HAP-1 (cell line): ENCODE measurements at places on chromosomes 5 and 9.

- DNase-seq, result no peak
Measured at GRCh38 chr9:68492806-68493205, 47.9 kb downstream of the TMEM252 start.

DNA sequence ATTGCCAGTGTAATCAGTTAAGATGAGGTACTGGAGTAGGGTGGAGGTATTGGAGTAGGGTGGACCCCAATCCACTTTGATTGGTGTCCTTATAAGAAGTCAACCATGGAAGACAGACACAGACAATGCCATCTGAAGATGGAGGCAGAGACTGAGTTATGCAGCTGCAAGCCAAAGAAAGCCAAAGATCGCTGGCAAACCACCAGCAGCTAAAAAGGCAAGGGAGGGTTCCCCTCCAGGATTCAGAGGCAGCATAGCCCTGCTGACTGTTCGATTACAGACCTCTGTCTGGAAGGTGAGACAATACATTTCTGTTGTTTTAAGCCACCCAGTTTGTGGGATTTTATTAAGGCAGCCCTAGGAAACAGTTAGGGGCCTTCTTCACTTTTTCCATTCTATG lies 30.5 kb upstream of the CKMT2 start:
- DNase-seq, result no peak

DNA sequence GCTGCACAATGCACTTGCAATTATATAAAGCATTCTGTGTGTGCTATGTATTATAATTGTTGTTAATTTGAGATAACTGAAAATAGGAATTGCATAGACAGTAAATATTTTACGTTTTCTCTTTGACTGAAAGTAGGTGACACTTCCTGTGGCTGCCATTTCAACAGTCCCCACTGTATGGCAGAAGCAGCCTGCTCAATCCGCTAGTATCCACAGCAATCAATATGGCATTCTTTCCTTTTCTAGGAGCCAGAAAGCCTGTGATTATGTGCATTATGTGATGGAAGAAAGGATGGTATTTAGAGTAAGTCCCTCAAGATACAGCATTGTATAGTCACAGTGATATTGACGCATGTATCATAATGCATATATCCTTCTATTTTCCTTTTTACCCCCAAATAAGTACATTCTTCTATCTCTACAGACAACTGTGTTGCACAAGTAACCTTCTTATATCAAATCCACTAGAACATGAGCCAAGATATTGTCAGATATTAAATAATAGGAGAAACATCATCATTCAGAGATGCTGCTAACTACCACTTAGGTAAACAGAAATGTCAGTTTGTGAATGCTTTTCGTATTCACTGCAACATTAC lies 59.7 kb downstream of the CARTPT start:
- peak; percentile 27 for DNase-seq

DNA sequence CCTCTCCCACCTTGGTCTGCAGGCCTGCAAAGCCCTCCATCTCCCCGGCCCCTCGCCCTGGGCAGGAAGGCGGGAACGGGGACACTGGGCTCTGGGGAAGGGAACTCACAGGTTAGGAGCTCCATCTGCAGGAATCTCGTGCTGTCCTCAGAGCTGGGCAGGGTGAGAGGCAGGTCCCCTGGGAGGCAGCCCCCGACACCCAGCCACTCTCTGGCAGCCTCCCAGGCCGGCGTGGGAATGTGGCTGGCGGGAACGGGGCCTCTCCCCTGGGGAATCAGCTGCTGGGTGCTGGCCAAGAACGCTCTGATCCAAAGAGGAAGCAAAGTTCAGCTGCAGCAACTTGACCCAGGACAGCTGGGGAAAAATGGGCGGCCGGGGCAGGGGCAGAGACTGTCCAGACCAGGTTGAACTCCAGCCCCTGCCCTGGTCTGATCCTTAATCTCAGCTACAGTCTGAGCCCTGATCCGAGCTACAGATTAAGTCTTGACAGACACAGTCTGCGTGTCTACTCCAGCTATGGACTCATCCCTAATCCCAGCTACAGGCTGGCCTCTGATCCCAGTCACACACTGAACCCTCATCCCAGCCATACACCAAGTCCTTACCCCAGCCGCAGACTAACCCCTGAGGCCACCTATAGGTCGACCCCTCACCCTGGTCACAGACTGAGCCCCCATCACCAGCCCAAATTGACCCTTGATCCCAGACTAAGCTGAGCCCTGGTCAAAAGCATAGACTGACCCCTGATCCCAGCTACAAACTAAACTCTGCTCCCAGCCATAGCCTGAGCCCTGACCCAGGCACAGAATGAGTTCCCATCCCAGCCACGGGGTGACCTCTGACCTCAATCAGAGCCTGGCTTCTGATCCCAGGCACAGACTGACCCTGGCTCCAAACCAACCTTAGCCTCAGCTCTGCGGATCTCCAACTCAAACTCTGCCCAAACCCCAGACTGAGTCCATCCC lies 37.3 kb upstream of the EGFL7 start:
- peak; percentile 51 for DNase-seq

GRCh38 chr9:91285729-91286353 lies 75.9 kb downstream of the AUH start:
- no peak for DNase-seq

DNA sequence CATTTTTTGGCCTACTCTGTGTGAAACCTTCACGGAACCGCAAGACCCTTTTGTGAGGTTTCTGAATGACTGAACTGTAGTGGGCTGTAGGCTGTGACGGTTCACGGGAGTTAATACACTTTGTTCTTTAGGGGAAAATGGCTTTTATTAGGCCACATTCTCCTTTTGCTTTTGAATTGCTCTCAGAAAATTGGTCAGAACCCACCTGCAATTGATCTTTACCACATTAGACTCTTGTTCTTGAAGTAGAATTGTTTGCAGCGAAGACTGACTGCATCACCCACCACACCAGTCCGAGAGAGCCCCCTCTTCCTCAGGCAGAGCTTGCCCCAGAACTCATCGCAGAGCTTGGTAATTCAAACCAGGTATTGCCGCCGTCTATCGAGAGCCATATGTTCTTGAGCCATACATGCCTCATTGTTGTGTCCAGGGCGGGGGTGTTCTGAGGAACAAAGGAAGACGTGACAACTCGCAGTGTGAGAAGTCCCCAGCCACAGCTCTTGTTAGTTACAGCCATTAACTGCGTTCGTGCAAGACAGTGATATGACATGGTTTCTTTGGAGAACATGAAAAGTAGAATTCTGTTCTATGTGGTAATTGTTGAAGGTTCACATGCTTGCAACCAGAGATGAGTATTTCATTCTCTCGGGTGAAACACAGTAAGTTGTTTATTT lies 166.4 kb upstream of the OTULINL start:
- DNase-seq, result no peak

DNA sequence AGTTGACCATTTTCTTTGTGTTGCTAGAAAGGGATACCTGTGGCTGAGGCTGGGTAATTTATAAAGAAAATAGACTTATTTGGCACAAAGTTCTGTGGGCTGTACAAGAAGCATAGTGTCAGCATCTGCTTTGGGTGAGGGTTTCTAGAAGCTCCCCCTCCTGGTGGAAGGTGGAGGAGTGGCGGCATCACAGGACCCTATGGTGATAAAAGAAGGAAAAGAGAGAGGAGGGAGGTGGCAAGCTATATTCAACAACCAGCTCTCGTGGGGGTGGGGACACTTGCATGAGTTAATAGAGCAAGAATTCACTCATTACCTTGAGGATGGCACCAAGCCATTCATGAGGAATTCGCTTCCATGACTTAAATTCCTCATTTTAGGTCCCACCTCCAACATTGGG lies 2041.4 kb upstream of the CDH9 start:
- DNase-seq, result no peak

- DNase-seq, result peak; percentile 91
Measured at GRCh38 chr5:150544611-150545219, 36.8 kb downstream of the NDST1 start.

DNA sequence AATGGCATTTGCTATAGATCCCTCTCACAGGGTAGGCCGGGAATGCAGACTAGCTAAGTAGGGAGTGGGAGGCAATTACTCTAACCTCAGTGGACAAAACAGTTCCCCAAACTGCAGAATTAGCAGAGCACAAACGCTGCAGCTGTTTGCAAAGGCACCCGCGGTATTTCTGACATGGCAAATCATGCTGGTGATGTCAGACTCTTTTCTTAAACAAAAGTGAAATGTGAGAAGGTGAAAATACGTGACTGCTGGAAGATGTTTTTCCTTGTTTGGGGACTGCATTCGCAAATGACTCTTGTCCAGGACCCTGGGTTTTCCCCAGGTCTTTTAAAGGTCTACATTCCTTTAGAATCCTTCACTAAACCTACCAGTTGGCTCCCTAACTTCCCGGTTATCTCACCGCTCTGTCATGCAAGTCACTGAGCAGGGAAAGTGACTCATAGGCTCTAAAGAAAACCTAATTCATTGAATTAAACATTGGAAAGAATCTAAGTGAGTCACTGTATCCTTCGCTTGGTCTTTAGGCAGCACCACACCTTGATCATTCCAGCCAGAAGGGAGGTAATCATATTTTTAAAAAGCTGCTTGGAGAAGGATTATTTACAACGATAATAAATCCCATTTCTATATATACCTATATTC lies 91.5 kb upstream of the DNAH5 start:
- peak; percentile 48 for DNase-seq

DNA sequence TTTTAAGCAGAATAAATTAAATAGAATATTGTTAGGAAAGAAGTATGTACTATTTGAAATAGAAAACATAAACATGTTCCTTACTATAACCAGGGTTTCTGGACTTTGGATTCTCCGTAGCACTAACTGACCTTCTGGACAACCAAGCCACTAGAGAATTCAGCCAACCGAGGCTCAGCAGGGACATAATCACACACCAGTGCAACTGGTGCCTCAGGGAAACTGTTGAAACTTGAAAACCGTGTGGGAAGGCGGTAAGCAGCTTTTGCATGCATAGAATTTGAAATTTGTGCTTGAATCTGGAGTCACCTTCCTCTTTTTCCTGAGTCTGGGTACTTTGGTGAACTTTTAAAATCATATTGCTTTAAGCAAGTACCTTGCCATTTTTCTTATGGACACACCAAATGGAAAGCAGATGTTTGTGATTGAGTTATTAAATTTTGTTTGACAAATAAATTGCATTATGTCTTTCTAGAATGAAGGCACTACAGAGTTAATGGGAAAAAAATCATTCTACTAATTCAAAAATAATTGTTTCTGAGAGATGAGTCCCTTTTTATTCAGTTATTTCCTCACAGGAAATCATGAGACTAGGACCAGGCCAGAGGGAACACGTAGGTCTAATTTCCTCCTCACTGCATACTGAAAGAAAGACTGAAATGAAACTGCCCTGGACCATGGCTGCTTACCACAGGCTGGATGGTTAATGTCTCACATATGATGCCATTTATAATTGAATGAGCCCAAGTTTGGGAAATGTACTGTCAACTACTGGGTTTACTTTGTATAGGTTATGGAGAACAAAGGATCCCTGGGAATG lies 20.6 kb upstream of the SCAMP1 start:
- no peak for DNase-seq

GRCh38 chr5:43019614-43020398 lies 20.3 kb downstream of the ANXA2R start:
- peak; percentile 86 for DNase-seq

DNA sequence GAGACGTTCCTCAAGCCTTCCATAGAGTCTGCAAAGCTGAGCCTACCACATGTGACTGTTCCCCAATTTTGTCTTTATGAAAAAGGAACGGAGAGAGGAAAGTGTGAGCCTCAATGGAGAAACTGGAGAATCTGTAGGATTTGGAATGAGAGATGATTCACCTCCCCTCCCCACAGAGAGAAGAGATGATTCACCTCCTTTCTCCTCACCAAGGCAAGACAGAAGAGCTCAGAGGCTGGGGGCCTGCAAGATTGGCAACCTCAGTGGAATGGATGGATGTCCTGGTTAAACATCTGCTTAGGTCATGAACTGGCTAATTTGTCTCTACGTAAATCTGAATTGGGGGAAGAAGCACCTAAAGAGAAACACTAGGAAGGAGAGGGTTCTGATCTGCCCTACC lies 17.0 kb upstream of the MOCS2 start:
- no peak for DNase-seq

GRCh38 chr5:80246995-80247729 lies 8.7 kb downstream of the SERINC5 start:
- DNase-seq, result peak; percentile 59

GRCh38 chr5:128491291-128491690 lies 46.8 kb downstream of the FBN2 start:
- DNase-seq, result no peak

- no peak for DNase-seq
Measured at GRCh38 chr5:57839437-57840079, 356.9 kb upstream of the ACTBL2 start.

- no peak for DNase-seq
Measured at GRCh38 chr9:101437806-101438232, 2.2 kb upstream of the ALDOB start.

DNA sequence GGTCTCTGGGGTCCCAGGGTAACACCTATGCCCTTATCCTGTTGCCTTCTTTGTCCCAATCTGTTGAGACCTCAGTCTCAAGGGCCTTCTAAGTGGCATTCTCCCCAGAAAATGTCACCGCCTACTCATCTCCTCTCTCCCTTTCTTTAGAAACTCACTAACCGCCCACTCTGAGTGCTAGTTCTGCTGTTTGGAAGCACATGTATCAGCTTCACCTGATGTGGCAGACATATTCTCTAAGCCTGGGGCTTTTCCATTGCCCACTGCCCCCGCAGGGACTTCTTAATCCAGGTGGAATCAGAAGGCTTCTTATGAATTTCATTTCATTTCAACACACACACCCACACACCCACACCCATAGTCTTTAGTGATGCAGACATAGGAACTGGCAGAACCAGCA lies 165.1 kb downstream of the ASTN2 start:
- DNase-seq, result no peak

DNA sequence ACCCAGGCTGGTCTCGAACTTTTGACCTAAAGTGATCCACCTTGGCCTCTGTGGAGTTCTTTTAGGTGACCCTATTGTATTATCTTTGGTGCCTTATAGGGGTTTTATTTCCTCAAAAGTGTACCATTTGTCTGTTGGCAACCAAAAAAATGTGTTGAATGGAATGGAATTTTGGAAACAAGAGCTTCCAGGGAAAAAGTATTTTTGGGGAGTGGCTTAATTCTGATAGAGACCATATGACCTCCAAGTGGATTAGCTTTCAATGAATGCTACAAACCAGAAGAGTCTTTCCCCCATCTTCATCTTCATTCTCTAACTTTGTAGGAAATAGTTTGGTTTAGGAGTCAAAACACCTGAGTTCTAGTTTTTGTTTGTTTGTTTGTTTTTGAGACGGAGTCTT lies 3.4 kb upstream of the OGN start:
- no peak for DNase-seq

DNA sequence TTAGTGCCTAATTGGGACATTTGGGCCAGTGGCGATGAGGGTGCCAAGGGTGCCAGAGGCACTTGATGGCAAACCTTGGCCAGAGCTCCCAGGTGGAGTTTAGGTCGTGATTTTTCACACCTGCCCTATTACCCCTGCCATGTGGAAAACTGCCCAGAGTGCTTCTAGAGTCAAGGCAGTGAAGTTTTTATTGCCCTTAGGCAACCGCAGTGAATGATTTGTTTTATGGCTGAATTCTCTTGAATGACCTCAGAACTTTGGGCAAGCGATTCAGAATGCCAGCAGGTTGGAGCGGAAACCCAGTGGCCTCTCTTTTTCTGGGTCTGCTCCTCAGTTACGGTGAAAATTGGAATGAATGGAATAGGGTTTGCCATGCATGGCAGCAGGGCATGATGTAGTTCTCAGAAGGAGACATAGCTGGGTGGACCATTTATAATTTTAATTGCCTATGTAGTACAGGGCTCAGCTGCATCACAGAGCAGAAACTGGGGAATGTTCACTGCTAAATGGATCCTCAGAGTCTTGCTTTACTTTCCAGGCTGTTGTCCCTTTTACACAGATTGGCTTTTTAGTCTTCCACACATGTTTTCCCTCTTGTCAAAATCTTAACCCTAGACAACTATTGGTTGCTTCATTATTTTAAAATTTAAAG lies 820.0 kb upstream of the SEMA6A start:
- no peak for DNase-seq
